Astrocyte (in vitro differentiated cells and primary cell): ENCODE measurements at places on chromosomes 2 and 18. TPM values are rescaled to one million over a fixed set of nuclear protein-coding genes. Genes with fewer than 3 reads are reported as not detected.
A peak's percentile ranks its signal among the peaks of the same experiment; 100 is the strongest.

- no peaks in the 10 kb centered on the region for H3K4me1 ChIP-seq
- H3K27me3 ChIP-seq, result no peaks in the 10 kb centered on the region
- H3K4me3 ChIP-seq, result no peak overlapping the region
Observed at GRCh38 chr18:35468711-35469110, 29.0 kb downstream of the INO80C start.

- no peak overlapping the region for H3K4me3 ChIP-seq
- H3K27me3 ChIP-seq, result no peaks in the 10 kb centered on the region
- no peak overlapping the region for H3K27ac ChIP-seq
- no peaks in the 10 kb centered on the region for H3K4me1 ChIP-seq
- H3K36me3 ChIP-seq, result no peaks in the 10 kb centered on the region
Observed at GRCh38 chr18:38076346-38077070, 510.9 kb upstream of the CELF4 start.

GRCh38 chr2:149075853-149076252 is 37.4 kb downstream of the LYPD6B start:
- no peak overlapping the region for H3K27ac ChIP-seq
- no peaks in the 10 kb centered on the region for H3K4me1 ChIP-seq
- no peak overlapping the region for H3K4me3 ChIP-seq

GRCh38 chr2:138649571-138649970 is 130.6 kb downstream of the NXPH2 start:
- no peak overlapping the region for H3K4me3 ChIP-seq
- DNase-seq, result peak; percentile 10
- H3K27me3 ChIP-seq, result no peaks in the 10 kb centered on the region
- no peak overlapping the region for H3K27ac ChIP-seq
- no peaks in the 10 kb centered on the region for H3K36me3 ChIP-seq

DNA sequence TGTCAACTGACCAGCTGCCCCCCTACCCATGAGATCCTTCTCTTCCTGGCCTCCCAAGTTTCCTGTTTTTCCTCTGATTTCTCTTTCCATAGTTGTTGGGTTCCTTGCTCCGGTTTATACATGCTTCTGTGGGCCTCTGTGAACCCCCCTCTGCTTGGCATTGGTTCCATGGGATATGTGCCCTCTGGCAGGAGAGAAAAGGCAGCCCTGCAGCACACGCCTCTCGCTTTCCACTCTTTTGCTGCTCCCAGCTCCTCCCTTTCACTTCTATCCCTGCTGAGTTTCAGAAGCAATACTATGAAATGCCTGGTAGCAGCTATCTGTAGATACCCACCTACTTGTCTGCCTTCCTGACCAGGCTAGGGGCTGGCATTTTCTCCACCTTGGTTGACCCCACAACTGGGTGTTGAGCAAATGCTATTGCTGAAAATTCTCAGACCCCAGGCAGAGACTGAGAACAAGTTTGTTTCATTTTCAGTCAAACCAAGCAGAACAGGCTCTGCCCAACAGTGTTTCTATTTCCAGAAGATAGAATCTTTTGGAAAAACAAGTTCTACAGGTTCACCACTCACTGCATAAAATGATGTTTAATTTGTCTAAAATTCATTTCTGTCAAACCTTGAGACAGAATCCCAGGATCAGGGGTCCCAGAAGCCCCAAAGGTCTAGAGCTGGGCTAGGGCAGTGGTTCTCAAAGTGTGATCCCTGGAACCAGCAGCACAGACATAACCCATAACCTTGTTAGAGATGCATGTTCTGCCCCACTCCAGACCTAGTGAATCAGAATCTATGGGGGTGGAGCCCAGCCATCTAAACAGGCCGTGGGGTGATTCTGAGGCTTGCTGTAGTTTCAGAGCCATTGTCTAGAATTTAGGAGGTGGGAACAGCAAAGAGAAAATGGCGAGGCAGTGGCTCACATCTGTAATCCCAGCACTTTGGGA is 13.4 kb downstream of the CAPG start:
- H3K4me3 ChIP-seq, result no peak overlapping the region
- no peaks in the 10 kb centered on the region for H3K4me1 ChIP-seq
- peaks cover 12% of the 10 kb centered on the region for H3K36me3 ChIP-seq
- DNase-seq, result no peak
- no peak overlapping the region for H3K27ac ChIP-seq

- no peaks in the 10 kb centered on the region for H3K27me3 ChIP-seq
- peak; percentile 34 for DNase-seq
- H3K4me1 ChIP-seq, result no peaks in the 10 kb centered on the region
- H3K4me3 ChIP-seq, result no peak overlapping the region
- H3K36me3 ChIP-seq, result no peaks in the 10 kb centered on the region
Observed at GRCh38 chr2:224958462-224958857, 83.8 kb downstream of the DOCK10 start.

- no peak overlapping the region for H3K4me3 ChIP-seq
- no peak overlapping the region for H3K27ac ChIP-seq
- H3K36me3 ChIP-seq, result no peaks in the 10 kb centered on the region
- no peak for DNase-seq
- H3K27me3 ChIP-seq, result no peaks in the 10 kb centered on the region
Observed at GRCh38 chr2:100754951-100755350, 65.0 kb upstream of the NPAS2 start.

DNA sequence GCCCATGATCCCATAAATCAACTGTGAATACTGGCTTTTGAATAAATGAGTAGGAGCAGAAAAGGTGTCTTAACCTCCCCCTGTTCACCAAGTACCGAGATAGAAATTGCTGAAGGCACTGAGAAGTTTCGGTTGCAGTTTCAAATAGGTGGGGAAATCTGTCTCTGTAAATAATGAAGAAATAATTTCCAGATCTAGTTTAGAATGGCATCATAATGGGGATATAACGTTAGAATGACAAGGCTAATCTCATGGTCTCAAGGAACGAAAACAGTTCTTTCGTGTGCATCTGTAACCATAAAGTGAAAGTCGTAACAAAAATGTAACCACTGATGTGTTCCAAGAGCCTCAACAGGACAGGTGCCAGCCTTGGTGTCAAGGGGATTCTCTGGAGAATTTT is 49.9 kb upstream of the TMEM18 start:
- H3K36me3 ChIP-seq, result no peaks in the 10 kb centered on the region
- H3K4me1 ChIP-seq, result no peaks in the 10 kb centered on the region
- H3K27ac ChIP-seq, result no peak overlapping the region
- no peak overlapping the region for H3K4me3 ChIP-seq

- no peaks in the 10 kb centered on the region for H3K36me3 ChIP-seq
- DNase-seq, result peak; percentile 80
- peak overlapping the region; percentile 52 for H3K27ac ChIP-seq
- H3K4me3 ChIP-seq, result peak overlapping the region; percentile 25
Observed at GRCh38 chr2:224982910-224983711, 59.2 kb downstream of the DOCK10 start.

GRCh38 chr18:32683044-32683443 is 89.8 kb downstream of the KLHL14 start:
- H3K27ac ChIP-seq, result no peak overlapping the region
- no peaks in the 10 kb centered on the region for H3K27me3 ChIP-seq
- no peak overlapping the region for H3K4me3 ChIP-seq
- no peak for DNase-seq

DNA sequence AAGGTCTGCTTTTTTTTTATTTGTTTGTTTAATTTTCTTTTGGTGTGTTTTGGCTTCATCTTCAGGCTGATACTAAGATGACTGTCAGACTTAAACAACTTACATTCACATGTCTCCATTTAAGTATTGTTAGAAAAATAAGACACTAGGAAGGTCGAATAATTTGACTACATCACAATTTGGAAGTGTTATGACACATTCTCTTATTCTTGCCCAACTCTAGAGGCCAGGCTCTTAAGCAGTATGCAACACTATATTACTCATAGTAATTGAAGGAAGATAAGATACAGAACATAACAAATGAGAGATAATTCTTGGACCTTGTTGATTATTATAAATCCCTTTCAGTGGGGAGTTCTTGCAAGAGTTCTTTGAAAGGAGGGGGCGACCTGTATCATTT is 295.3 kb upstream of the COL3A1 start:
- peak; percentile 84 for DNase-seq
- no peak overlapping the region for H3K4me3 ChIP-seq
- H3K4me1 ChIP-seq, result peaks cover 3% of the 10 kb centered on the region
- no peaks in the 10 kb centered on the region for H3K36me3 ChIP-seq

- H3K27me3 ChIP-seq, result no peaks in the 10 kb centered on the region
- no peaks in the 10 kb centered on the region for H3K36me3 ChIP-seq
- no peak overlapping the region for H3K4me3 ChIP-seq
- H3K4me1 ChIP-seq, result no peaks in the 10 kb centered on the region
- no peak overlapping the region for H3K27ac ChIP-seq
- DNase-seq, result no peak
Observed at GRCh38 chr2:12074126-12074844, 327.9 kb downstream of the LPIN1 start.

- H3K4me1 ChIP-seq, result no peaks in the 10 kb centered on the region
- H3K27me3 ChIP-seq, result no peaks in the 10 kb centered on the region
- H3K27ac ChIP-seq, result no peak overlapping the region
- no peak for DNase-seq
- H3K36me3 ChIP-seq, result peaks cover 2% of the 10 kb centered on the region
Observed at GRCh38 chr2:24209389-24210105, 34.7 kb downstream of the FAM228A start.

DNA sequence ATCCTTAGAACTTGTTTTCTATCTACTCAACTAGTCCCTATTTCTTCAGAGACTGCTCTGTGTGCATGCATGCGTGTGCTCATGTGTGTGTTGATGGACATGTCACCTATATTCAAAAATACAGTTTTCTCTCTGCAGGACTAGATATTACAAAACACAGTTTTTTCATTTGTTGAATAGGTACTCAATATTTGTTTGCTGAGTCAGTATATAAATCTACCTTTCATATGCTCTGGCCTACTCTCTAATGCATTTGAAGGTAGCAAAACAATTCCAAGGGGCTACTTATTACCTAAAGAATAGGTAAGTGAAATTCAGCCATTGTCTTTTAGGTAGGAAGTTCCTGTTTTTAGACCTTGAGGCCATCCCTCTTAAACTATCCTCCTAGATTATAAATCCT is 8.6 kb upstream of the UBE2E3 start:
- H3K27ac ChIP-seq, result no peak overlapping the region
- H3K4me3 ChIP-seq, result no peak overlapping the region
- no peaks in the 10 kb centered on the region for H3K36me3 ChIP-seq

DNA sequence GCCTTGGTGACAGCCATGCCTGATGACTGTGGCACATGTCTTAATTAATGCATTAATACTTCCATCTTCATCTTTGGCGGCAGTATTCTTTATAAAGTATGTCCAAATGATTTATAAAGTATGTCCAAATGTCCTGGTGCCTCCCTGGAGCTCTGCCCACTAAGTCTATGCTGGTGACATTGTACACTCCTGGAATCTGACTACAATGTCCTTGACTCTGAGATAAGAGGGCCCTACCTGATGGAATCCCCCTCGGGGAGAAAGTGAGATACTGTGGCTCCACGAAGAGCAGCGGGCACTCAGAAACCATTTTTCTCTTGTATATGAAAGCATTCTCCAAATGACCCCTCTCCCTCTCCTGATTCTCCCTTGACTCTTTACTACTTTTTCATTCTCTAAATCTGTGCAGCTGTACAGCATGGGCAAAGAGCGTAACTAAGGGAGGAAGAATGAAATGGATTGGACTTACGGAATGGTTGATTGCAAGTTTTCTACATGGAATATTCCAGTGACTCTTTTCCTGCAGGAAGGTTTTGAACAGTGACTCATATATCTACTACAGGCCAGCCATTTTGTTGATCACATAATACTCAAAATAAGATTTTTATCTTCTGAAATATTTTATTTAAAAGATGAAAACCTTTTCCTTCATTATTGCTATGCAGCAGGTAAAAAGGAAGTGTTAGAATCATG is 17.3 kb downstream of the RAB12 start:
- no peak for DNase-seq
- no peaks in the 10 kb centered on the region for H3K27me3 ChIP-seq
- H3K36me3 ChIP-seq, result peaks cover 9% of the 10 kb centered on the region
- H3K27ac ChIP-seq, result no peak overlapping the region
- H3K4me3 ChIP-seq, result no peak overlapping the region

DNA sequence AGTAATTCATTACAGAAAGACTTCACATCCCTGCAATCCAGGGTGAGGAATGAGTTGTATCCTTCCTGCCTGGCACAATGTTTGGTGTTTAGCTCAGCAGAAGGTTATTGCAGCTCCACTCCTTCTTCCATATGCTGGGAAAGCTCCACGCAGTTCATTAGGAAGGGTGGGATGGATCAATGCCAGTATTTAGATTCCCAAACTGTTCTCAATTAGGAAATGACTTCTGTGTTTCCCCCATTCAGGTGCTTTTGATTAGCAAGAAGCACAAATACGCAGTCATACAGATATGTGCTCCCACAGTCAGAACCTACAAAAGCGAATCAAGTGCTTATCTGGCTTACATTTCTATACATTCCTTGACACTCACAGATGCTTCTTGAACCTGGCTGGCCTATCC is 340.6 kb downstream of the NYAP2 start:
- H3K4me3 ChIP-seq, result no peak overlapping the region
- no peak overlapping the region for H3K27ac ChIP-seq
- H3K27me3 ChIP-seq, result no peaks in the 10 kb centered on the region
- no peak for DNase-seq

DNA sequence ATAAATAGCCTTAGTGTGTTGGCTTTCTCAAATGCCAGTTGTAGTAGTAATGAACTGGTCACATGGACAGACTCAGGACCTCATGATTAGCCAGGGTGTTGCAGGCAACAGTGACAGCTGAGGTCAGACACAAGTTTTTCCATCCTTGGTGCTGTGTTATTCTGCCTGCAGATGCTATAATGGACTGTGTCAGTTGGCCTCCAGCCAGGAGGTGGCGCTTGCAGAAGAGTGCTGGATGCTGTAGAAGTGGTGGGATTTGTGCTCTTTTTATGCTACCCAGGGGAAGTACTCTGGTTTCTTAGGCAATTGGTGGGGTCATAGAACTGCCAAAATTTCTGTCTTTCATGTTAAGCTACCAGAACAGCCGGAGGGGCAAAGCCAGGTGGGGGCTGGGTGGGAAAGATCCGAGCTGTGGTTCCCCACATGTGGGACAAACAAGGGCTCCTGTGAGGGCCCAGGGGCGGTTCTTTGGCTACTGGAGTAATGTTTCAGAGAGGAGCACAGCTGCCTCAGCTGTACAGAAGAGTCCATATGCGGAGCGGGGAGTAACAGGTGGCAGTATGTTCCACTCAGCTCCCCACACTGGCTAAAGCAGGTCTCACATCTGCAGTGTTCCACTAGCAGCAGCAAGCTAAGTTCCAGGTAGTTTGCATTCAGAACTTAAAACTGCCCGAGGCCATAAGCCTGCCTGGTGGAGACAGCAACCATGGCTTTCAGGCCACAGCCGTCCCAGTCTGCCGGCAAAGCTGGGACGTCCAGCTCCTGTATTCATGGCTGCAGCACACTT is 104.4 kb downstream of the GULP1 start:
- peaks cover 7% of the 10 kb centered on the region for H3K4me1 ChIP-seq
- no peaks in the 10 kb centered on the region for H3K27me3 ChIP-seq
- no peak overlapping the region for H3K27ac ChIP-seq
- H3K36me3 ChIP-seq, result no peaks in the 10 kb centered on the region

GRCh38 chr2:199988151-199988550 is 32.8 kb downstream of the MAIP1 start:
- no peaks in the 10 kb centered on the region for H3K36me3 ChIP-seq
- DNase-seq, result peak; percentile 19
- no peaks in the 10 kb centered on the region for H3K27me3 ChIP-seq
- H3K4me1 ChIP-seq, result no peaks in the 10 kb centered on the region
- H3K4me3 ChIP-seq, result no peak overlapping the region
- H3K27ac ChIP-seq, result no peak overlapping the region

GRCh38 chr18:47876813-47877212 is 53.6 kb downstream of the SMAD2 start:
- H3K27ac ChIP-seq, result no peak overlapping the region
- DNase-seq, result no peak
- H3K4me3 ChIP-seq, result no peak overlapping the region
- no peaks in the 10 kb centered on the region for H3K27me3 ChIP-seq
- H3K4me1 ChIP-seq, result peaks cover 3% of the 10 kb centered on the region
- H3K36me3 ChIP-seq, result no peaks in the 10 kb centered on the region

The HOXD8 gene
- total RNA-seq, result not detected in 2 replicates

The FIGLA gene
- total RNA-seq, result not detected in 2 replicates

The AMER3 gene
- total RNA-seq, result 0.07 TPM in 1 of 2 replicates, not detected in the other

The CXCR1 gene
- not detected in 2 replicates for total RNA-seq

The ALPG gene
- total RNA-seq, result 0.19 and 0.27 TPM in 2 replicates

The NAT8 gene
- total RNA-seq, result not detected in 2 replicates
